Mucosa of descending colon (tissue), 3 donors: ENCODE measurements at places on chromosomes 5 and 9. TPM values are rescaled to one million over a fixed set of nuclear protein-coding genes. Genes with fewer than 3 reads are reported as not detected.

Gene ZFAND5
- 152 TPM for total RNA-seq

Gene AJM1
- 21.6 TPM for total RNA-seq

Gene TAF11L5
- not detected for total RNA-seq

Gene OR1Q1
- total RNA-seq, result not detected

Gene RNF180
- total RNA-seq, result 15.0 TPM

Gene IL5
- not detected for total RNA-seq

Gene REEP2
- 1.0 TPM for total RNA-seq

Gene WNK2
- total RNA-seq, result 201 TPM

Gene ORM1
- not detected for total RNA-seq

Gene DMAC1
- total RNA-seq, result 73.8 TPM

DNA sequence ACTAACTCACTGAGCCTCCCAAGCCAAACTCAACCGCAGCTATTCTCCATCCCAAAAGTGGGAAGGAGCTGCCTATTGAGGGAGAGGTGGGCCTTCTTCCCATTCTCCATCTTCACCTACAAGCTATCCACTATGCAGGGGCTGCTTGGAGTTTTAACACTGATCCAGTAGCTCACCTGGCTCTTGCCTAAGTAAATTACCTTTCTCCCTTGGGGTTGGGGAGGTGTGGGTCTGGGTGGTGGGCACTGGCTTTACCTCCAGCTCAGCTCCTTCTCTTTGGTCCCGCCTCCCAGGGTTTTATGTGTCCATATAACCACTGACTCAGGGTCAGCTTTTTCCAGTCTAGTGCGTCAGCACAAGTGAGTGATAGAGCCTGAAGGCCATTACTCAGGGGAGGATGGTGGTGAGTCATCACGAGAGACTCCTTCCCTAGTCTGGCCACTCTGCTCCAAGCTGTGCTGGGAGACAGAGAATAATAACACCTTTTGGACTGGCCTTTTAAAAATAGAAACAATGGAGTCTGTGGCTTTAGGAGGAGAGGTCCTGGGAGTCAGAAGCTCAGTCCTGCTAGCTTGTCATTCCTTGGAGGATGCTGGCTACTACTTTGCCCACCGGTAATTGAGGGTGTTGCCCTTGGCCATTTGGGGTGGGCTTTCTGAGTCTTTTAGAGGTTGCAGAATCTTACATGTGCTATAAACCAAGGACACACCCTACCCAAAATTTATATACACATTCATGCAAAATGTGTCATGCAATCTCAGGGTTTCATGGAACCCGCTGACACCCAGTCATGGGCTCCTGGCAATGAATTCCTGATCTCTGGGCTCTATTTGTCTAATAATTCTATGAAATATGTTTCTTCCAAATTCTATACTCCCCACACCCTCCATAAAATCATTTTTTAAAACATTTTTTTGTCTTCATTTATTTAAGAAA, 35.6 kb upstream of the ATP6V1G1 start:
- no peak for DNase-seq

DNA sequence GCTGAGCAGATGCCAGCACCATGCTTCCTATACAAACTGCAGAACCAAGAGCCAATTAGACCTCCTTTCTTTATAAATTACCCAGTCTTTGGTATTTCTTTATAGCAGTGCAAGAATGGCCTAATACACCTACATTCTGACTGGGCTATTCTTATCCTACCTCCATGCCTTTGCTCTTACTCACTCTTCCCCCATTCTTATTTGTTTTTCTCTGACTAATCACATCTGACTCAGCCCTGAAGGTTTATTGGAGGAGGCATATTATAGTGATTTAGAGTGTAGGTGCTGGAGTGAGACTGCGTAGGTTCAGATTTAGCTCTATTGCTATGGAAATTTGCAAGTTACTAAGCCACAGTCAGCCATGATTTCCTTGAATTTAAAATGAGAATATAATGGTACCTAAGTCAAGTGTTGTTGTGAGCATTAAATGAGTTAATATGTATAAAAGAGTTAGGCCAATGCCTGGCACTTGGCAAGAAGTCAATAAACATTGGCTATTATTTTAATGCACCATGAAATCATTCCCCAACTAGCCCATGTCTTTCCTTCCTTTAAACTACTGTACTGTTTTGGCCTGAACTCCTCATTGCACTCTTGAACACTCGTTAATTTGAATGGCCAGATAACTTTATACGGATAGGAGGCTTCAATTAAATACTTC, 531.2 kb upstream of the ZNF608 start:
- no peak for DNase-seq

DNA sequence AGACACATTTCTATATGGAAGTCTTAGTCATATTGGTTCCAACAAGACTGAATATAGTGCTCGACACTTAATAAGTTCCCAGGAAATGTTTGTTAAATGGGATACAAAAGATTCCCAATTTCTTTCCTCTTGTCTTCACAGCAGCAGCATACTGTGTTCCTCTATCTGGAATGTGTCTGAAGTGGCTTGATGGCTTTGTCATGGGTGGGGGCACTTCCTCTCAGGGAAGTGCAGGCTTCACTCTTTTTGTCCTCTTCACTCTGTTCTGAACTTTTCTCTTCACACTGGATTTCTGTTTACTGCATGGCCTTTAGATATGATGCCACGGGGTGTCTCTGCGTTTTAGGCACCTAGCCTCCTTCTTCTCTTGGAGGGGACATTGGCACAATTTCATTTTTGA, 127.7 kb upstream of the C9orf72 start:
- DNase-seq, result no peak

DNA sequence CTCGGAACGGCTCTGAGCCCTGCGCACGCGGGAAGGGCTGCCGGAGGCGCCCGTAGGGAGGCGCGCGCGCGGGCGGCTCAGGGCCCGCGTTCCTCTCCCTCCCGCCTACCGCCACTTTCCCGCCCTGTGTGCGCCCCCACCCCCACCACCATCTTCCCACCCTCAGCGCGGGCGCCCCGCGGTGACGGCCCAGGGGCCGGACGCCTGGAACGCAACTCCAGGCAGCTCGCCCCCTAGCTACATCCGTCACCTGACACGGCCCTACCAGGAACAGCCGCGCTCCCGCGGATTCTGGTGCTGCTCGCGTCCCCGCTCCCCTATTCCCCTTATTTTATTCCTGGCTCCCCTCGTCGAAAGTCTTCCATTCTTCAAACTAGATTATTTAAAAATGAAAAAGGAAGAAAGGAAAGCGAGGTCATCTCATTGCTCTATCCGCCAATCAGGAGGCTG, at the start of gene CDKN2B-AS1:
Gene CDKN2B-AS1, plus strand, starts transcription at position 236 of the 450 bp plus-strand sequence.
- peak; percentile 58 for DNase-seq

DNA sequence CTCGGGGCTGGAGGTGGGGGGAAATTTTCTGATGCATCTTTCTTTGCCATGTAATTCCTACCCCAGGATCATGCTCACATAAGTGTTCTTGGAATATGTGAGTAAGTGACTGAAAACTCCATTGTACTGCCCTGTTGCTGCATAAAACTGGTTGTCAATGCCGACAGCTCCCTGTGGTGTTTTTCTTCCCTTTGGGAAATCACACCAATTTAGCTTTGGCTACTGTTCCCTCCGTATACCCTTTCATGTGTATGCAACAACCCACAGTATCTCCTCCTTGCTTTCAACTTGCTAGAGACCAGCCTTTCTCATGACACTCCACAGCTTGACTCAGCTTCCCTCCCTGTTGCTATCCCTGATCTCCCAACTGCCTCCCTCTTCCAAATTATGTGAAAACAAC, 240.6 kb downstream of the TRIM32 start:
- no peak for DNase-seq

DNA sequence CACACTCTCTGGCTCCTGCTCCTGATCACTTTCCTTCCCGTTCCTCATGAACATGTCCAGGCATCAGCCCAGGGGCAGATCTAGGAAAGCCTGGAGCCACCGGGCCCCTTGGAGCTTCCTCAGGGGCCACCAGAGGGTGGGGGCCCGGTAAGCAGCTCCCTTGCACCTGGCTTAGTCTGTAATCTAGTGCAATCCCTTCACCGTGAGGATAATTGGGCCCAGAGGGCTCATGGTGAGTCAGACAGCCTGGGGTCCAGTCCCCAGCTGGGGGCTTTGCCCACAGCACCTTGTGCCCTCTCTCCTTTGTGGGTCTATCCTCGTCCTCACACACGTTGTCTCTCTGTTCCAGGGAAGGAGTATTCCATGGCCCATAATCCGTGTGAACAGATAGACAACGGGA, 10.4 kb upstream of the ALDH1B1 start:
- no peak for DNase-seq

- no peak for DNase-seq
Measured at GRCh38 chr9:112532427-112532826, 45.8 kb downstream of the KIAA1958 start.

DNA sequence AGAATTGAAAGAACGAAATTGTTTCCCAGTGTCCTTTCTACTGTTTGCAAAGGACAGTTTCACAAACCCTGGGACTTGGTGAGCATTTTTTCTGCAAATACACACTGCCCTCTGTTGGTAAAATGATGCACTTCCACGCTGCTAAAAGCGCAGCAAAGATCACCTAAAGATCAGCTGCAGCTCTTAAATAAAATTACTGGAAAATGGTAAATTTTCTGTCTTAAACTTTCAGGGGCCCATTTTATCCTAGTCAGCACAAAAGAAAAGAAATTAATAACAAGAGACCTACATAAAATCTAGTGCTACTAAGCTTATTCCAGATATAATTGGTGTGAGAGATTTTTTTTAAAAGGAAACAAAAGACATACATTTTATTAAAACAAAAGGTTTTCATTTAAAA, 566.0 kb downstream of the CAAP1 start:
- DNase-seq, result peak; percentile 50

DNA sequence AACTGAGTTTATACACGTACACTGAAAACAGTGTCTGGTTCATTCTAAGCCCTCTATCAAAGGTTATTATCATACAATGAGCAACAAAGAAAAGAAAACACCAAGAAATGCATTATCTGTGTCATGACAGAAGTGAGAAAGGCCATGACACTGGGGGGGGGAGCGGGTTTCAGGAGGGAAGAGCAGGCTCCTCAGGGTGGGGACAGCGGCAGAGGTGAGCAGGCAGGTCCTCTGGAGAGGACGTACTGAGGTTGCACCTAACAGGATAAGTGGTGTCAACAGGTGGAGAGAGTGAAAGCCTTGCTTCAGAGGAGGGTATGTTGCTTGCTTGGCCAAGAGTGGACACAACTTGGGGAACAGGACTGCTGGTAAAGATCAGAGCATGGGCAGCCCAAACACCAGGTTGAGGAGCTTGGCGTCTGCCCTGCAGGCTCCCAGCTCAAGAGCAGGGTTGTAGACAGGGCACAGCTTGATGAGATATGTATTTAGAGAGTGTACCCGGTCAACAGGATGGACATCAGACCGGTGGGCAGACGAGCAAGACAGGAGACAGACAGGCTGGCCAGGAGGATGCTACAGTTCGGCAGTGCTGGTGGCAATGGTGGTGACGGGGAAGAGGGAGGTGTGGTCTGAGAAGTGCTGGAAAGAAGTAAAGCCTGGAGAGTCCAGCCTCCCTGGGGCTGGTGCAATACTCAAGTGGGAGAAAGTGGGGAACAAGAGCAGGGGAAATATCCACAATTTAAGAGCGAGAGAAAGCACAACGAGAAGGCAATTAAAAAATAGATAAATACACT, 10.3 kb downstream of the WHRN start:
- DNase-seq, result no peak

DNA sequence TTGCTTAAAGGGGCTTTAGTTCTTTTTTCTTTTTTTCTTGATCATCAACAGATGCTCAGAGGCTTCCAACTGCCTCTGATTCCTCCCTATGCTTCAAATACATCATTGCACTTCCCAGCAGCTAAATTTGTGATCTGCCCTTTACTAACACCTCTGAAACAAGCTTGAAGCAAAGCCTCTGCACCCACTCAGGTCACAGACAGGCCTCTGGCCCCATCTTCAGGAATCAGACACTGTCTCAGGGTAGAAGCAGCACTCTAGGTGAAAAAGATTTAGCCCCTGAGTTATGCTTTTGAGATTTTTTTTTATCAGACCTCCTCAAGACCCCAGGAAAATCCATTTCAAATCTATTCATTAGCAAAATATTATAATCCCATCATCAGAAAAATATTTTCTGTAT, 91.5 kb downstream of the MAMDC2 start:
- DNase-seq, result no peak

GRCh38 chr5:176626876-176627236, 3.5 kb downstream of the SNCB start:
- DNase-seq, result no peak

GRCh38 chr5:96706433-96707111, 44.4 kb downstream of the CAST start:
- no peak for DNase-seq
